ENCODE measurements at places on chromosomes 5 and 9. TPM values are rescaled to one million over a fixed set of nuclear protein-coding genes. Genes with fewer than 3 reads are reported as not detected.

Gene SVEP1
- not detected for total RNA-seq

Gene PCDHB5
- total RNA-seq = 0.90 TPM

GRCh38 chr5:54874337-54875021 is 110.9 kb downstream of the ESM1 start:
- DNase-seq = peak; percentile 3

DNA sequence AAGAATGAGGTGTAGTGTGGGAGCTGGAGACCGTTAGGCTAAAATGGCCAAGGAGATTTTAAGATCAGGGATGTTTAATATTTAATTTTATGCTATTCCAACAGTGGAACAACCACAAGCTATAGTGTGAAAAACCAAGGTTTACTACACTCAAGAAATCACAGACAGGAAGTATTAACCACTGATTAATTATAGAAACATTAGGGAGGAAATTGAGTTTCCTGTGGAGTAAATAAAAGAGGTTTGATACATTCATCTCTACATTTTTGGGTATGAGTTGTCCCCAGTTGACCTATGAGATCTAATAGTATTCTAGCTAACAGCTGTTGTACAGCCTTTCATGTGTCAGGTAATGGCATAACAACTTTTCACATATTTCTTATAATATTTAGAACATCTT is 103.7 kb upstream of the MPDZ start:
- no peak for DNase-seq
